ENCODE measurements at places on chromosomes 13 and 19.

- no peak for DNase-seq
Measured at GRCh38 chr13:86909318-86909717, 761.9 kb upstream of the SLITRK5 start.

DNA sequence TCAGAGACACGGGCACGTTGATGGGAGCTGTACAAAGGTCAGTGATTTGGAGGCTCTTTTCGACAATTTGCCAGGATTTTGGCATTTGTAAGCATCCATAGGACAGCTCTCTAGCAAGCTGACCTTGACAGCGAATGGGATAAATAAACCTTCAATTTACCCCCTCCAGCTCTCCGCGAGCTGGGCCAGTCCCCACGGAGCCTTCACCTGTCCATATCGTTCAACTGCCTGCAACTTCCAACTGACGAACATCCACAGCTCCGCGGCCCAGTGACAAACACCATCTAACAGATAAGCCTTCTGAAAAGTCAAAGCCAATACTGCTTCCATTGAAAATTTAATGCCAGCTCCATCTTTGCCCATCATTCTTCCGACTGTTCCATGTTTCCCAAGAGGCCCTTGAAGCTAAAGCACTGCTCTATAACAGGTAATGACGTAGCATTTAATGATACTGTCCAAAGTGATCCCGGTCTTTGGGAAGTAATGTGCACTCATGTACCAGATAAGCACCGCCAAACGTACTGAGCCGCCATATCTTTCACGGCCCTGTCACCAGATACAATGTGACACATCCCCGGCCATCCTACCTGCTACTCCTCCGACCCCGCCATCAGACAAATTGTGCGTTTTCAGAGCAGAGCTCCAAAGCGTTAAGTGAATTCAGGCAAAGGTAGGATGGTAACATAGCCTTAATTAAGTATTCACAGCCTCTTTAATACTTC is 365.3 kb upstream of the ZNF507 start:
- DNase-seq, result no peak

DNA sequence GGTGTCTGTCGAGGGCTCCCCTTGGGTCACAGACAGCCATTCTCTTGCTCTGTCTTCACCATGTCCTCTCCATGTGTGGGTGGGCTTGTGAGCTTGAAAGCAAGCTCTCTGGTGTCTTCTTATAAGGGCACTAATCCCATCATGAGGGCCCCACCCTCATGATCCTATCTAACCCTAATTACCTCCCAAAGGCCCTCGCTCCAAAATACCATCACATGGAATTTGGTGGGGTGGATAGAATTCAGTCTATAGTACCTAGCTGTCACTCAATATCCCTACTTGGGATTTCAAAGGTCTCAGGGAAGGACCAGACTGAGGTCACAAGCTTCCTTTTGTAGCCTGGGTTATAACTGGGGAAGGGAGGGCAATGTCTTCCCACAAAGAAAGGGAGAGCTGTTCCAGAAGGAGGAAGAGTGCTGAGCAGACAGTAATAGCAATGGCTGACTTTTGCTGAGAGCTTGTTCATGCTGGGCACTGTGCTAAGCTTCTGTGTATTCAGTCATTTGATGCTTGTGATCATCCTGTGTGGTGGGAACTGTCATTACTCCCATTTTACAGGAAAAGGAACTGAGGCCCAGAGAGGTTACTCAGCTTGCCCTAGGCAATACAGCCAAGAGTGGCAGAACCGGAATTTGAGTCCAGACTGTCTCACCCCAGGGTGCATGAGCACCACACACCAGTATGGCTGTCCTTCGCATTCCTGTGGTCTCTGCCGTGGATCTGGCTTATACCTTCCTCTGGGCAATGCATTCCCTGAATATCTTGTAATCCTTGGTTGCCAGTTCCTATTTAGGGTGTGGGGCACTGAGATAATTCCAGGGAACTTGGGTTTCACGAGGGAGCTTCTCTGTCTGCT is 8.2 kb downstream of the FXYD5 start:
- DNase-seq, result no peak

- DNase-seq, result no peak
Measured at GRCh38 chr19:31037286-31037980, 311.8 kb downstream of the TSHZ3 start.

DNA sequence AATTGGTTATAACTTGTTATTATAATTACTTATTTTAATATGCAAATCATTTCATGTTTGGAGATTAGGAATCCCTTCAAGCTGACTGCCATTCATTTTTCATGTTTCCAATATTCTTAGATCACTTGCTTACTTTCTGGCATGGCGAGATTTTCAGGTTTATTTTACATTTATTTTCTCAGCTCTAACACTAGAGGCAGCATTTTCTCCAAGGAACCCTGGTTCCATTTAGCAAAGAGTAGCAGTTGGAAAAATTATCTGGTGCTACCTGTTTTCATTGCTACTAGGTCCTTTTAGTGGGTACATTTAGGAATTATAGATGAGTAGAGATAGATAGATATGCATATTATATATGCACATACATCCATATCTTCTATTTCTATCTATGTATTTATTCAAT is 90.9 kb upstream of the TRPC4 start:
- no peak for DNase-seq

- no peak for DNase-seq
Measured at GRCh38 chr13:58579468-58579867, 947.9 kb downstream of the PCDH17 start.

DNA sequence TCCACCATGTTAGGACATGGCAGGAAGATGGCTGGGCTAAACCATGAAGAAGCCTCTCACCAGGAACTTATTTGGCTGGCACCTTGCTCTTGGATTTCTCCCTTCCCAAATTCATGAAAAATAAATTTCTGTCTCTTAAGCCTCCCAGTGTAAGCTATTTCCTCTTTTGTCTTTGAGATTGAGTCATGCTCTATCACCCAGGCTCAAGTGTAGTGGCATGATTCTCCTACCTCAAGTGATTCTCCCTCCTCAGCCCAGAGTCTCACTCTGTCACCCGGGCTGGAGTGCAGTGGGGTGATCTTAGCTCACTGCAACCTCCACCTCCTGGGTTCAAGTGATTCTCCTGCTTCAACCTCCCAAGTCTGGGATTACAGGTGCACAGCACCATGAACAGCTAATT is 12.6 kb downstream of the ZNF888 start:
- no peak for DNase-seq

GRCh38 chr19:7642295-7643030 is 5.6 kb downstream of the STXBP2 start:
- DNase-seq, result no peak

- DNase-seq, result no peak
Measured at GRCh38 chr13:100491164-100491842, 97.3 kb downstream of the GGACT start.

DNA sequence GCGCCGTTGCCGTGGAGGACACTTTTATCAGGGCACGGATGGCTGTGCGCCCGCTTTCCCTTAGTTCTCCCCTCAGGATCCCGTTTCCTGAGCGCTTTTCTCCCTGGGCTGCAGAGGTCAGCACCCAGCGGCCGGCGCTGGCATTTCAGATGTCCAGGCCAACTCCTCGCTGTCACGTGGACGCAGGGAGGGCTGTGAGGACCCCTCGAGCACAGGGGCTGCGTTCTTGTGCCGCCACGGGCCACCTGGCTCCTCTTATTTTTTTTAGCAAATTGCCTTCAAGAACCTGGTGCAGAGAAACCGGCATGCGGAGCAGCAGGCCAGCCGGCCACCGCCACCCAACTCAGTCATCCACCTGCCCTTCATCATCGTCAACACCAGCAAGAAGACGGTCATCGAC is 22.3 kb downstream of the ATP4B start:
- no peak for DNase-seq

DNA sequence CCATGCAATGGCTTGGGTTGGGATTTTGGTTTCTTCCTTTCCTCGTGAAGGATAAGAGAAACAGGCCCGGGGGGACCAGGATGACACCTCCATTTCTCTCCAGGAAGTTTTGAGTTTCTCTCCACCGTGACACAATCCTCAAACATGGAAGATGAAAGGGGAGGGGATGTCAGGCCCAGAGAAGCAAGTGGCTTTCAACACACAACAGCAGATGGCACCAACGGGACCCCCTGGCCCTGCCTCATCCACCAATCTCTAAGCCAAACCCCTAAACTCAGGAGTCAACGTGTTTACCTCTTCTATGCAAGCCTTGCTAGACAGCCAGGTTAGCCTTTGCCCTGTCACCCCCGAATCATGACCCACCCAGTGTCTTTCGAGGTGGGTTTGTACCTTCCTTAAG is 24.1 kb downstream of the SPC24 start:
- no peak for DNase-seq

GRCh38 chr19:408441-408901 is 476 bp downstream of the C2CD4C start:
- DNase-seq, result no peak

- DNase-seq, result no peak
Measured at GRCh38 chr13:97108530-97108900, 113.6 kb upstream of the MBNL2 start.

DNA sequence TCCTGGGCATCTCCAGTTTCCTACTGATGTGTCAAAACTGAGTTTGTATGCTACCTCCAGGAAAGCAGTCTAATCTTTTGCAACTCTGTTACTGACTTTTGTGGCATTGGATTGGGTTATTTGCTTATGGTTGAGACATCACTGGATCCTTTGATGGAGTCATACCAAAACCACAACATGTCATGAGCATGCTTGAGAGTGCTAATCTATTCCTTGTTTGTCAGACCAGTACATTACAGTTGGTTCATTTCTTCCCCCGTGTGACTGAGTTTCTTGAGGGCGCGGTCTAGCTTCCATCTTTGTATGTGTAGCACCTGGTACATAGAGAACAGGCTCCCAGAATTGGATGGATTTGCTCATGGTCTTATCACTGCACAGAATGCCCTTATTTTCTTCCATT is 43.2 kb downstream of the SUGT1 start:
- no peak for DNase-seq

GRCh38 chr13:101415358-101416174 is 742 bp downstream of the NALCN start:
- no peak for DNase-seq

- no peak for DNase-seq
Measured at GRCh38 chr19:2237051-2237868, 636 bp downstream of the SF3A2 start.

DNA sequence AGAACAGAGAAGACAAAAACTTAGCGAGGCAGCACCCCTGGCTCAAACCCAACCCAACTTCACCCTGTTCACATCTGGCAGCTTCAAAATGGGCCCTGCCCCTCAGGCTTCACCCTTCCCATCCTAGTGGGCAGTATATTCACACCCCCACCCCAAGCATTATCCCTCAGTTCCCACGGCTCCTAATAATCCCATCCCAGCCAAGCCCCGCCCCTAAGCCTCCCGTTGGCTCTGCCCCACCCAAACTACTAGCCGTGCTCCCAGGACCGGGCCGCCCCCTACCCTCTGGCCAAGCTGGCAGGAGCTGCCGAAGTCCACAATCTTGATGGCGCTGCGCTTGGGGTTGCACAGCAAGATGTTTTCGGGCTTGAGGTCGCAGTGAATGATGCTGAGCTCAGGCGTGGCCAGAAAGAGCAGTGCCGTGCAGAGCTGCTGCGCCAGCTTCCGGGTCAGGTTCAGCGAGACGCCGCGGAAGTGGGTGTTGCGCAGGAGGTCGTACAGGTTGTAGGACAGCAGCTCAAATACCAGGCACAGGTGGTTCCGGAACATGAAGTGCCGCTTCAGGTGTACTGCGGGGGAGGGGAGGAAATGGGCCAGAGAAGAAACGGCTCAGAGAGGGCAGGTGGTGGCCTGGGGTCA is 5.8 kb downstream of the DYRK1B start:
- no peak for DNase-seq

- peak; percentile 50 for DNase-seq
Measured at GRCh38 chr13:27293873-27294515, 23.4 kb downstream of the RASL11A start.

DNA sequence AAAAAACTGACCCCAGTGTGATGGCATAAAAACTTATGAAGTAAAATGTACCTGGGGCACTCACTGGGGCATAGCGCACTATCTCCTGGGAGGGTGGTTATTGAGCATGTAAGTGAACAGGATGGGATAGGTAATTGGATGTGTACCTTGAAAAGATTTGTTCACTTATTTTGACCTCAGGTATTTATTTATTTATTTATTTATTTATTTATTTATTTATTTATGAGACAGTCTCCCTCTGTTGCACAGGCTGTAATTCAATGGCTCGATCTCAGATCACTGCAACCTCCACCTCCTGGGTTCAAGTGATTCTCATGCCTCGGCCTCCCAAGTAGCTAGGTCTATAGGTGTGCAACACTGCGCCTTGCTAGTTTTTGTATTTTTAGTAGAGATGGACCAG is 5.9 kb upstream of the ZNF626 start:
- no peak for DNase-seq

DNA sequence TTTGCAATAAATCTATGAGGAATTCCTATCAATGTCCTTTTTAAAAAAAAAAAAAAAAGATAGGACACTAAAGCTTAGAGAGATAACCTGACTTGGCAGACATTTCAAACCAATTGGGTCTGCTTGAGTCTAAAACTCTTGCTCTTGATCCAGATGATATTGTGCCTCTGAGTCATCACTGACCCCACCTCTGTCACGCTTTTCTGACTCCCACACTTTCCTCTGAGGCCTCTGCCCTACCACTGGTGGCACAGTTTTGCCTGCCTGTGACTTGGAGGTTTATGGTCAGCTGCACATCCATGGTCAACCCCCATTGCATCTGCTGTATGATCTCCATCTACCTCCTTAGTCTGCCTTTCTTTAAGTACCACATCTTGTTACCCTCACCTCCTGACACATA is 328.7 kb downstream of the SPRY2 start:
- DNase-seq, result peak; percentile 4

DNA sequence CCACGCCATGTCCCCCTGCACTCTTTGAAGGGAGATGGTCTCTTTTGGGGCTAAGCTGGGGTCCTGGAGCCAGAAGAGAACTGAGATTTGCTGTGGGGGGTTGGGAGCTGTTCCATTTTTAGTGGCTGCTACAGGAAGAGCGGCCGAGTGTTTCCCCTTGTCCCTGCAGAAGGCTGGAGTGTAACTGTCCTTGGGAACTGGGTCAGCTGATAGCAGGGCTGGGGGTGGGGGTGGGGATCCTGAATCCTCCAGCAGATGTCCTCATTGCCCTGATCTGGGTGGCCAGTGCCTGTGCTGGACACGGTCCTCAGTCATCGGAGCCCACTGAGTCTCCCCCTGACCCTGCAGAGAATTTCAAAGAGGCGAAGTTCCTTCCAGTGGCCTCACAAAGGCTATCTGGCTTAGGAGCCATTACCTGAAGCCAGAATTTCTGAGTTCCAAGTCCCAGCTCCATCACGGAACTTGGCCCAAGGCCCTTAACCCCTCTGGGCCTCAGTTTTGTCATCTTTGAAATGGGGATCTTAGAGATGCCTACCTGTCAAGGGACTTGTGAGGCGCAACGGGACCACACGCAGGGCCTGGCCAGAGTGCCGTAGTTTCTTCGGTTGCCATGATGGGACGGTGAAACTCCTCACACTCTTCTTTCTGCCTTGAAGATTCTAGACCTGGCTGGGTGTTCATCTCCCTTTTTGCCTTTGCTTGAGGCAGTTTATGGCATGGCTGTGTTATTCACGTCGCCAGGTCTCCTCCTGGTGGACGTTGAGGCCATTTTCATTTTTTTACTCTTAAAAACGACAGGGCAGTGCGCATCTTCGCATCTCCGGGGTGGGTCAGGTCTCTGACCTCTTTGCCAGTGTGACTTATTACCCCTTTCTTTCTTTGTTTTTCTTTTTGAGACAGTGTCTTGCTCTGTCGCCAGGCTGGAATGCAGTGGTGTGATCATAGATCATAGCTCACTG is 51.9 kb downstream of the DNM2 start:
- no peak for DNase-seq
